ENCODE measurements at places on chromosomes 12 and 14.
A peak's percentile ranks its signal among the peaks of the same experiment; 100 is the strongest.

DNA sequence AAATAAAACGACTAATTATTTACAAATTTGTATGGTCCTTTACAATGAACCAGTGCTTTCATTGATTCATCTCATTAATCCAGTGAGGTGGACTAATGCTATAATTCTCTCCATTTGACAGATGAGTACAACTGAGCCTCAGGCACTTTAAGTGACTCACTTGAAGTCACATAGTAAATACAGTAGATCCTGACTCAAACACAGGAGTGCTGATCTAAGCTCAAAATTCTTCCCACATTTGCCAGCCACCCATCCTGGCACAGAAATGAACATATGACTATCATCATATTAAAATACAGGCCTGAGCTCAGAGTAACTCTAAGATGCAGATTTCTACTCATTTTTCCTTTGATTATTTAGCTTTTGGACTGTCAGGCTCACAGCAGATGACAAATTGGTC, 30.6 kb downstream of the SLC16A7 start:
- H3K36me3 ChIP-seq, result no peaks in the 10 kb centered on the region
- peak; percentile 40 for DNase-seq
- no peak overlapping the region for H3K27ac ChIP-seq

DNA sequence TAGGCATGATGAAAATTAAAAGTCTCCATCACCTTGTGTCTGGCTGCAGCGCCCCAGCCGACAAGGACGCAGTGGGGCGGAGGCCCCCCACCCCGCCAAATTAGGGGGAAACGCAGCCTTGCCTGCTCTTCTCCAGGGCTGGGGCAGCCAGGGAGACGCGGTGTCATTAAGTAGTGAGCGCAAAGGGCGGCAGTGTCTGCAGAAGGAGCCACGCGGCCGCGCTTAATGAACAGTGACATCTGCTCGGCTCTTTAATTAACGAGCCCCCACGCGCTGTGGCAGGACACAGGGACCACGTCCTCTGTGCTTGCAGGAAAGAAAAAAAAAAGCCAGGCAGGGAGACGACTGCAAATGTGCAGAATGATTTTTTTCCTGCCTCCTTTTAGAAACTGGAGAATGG, 93.4 kb upstream of the NCOR2 start:
- H3K36me3 ChIP-seq, result no peaks in the 10 kb centered on the region
- no peak for DNase-seq
- peaks cover 15% of the 10 kb centered on the region for H3K4me1 ChIP-seq
- H3K4me3 ChIP-seq, result no peak overlapping the region

DNA sequence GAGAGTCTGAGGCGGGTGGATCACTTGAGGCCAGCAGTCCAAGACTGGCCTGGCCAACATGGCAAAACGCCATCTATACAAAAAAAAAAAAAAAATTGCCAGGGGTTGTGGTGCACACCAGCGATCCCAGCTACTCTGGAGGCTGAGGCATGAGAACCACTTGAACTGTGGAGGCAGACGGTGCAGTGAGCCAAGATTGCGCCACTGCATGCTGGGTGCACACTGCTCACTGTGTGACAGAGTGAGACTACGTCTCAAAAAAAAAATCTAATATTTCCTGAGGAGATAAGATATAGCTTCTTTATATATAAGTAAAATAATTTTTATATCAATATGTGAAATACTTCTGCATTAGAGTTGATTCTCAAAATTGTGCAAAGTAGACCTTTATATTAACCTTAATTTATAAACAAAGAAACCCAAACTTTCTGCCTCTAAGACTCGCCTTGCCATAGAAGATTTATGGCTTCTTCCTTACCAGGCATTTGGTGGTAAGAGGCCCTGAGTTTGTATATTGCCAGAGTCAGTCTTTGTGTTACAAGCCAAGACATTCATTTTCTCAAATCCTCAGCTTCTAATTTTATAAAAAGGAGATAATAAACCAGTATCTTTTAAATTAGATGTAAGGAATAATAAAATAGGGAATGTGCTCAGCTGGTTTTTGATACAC, 1226.7 kb downstream of the FLRT2 start:
- H3K27ac ChIP-seq, result no peak overlapping the region
- H3K4me3 ChIP-seq, result no peak overlapping the region
- DNase-seq, result no peak
- no peaks in the 10 kb centered on the region for H3K27me3 ChIP-seq

DNA sequence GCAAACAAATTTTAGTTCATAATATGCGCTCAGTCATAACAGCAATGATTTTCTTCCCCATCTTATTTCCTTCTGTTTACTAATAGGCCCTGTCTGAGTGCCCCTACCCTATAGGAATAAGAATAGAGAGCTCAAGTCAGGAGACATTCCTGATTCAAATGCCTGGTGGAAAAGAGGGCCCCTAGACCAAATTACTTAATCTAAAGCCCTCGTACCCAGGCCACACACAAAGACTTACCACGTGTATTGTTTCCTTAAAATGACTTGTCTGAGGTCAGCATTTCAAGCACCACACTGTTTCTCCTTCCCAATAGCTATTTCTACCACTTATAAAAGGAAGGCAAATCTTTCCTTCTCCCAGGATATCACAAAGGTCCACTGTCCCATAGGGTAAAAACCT, 314.9 kb upstream of the TMTC1 start:
- peaks cover 4% of the 10 kb centered on the region for H3K27me3 ChIP-seq
- no peak for DNase-seq
- H3K4me3 ChIP-seq, result no peak overlapping the region
- H3K4me1 ChIP-seq, result no peaks in the 10 kb centered on the region

- DNase-seq, result no peak
- peaks cover 21% of the 10 kb centered on the region for H3K4me1 ChIP-seq
- H3K27me3 ChIP-seq, result no peaks in the 10 kb centered on the region
- no peak overlapping the region for H3K4me3 ChIP-seq
Measured at GRCh38 chr12:12445165-12445881, 88.4 kb downstream of the BORCS5 start.

DNA sequence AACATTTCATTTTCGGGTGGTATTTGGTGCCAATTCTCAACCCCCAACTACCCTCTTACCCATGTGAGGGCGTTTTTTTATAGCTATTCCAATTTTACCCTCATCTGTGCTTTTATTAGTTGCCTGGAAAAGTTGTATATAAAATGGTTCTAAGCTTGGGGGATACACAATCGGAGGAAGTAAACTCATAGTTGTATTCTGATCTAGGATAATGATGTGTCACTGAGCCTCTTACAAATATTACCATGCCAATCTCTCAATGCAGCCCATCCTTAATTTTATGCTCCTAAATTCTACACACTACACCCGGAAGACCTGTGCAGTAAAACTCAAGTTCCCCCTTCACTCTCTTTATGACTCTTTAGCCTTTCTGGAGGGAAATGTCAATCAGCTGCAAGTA, 1206.5 kb upstream of the FLRT2 start:
- DNase-seq, result no peak
- no peaks in the 10 kb centered on the region for H3K4me1 ChIP-seq
- H3K36me3 ChIP-seq, result no peaks in the 10 kb centered on the region
- H3K27me3 ChIP-seq, result no peaks in the 10 kb centered on the region
- H3K27ac ChIP-seq, result no peak overlapping the region

DNA sequence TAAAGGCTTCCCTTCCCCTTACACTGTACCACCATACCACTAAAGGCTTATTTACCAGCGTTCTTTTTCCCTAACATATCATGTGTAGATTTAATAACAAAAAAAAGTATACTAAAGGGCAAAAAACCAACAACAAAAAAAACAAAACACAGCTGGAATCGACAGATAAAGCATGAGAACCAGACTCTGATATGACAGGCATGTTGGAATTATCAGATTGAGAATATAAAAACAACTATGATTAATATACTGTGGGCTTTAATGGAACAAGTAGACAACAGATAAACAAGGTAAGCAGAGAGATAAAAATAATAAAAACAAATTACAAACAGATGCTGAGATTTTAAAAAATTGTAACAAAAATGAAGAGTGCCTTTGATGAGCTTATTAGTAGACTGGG, 754.1 kb upstream of the MDGA2 start:
- H3K4me3 ChIP-seq, result no peak overlapping the region
- H3K4me1 ChIP-seq, result no peaks in the 10 kb centered on the region
- no peak for DNase-seq
- H3K27ac ChIP-seq, result no peak overlapping the region

GRCh38 chr12:2299206-2299605, 246.4 kb downstream of the CACNA1C start:
- DNase-seq, result no peak
- H3K27me3 ChIP-seq, result no peaks in the 10 kb centered on the region
- no peak overlapping the region for H3K27ac ChIP-seq
- H3K36me3 ChIP-seq, result no peaks in the 10 kb centered on the region
- peaks cover 44% of the 10 kb centered on the region for H3K4me1 ChIP-seq

GRCh38 chr12:95995238-95996031, 709 bp downstream of the HAL start:
- no peak overlapping the region for H3K4me3 ChIP-seq
- no peaks in the 10 kb centered on the region for H3K4me1 ChIP-seq
- peaks cover 3% of the 10 kb centered on the region for H3K36me3 ChIP-seq
- DNase-seq, result no peak

DNA sequence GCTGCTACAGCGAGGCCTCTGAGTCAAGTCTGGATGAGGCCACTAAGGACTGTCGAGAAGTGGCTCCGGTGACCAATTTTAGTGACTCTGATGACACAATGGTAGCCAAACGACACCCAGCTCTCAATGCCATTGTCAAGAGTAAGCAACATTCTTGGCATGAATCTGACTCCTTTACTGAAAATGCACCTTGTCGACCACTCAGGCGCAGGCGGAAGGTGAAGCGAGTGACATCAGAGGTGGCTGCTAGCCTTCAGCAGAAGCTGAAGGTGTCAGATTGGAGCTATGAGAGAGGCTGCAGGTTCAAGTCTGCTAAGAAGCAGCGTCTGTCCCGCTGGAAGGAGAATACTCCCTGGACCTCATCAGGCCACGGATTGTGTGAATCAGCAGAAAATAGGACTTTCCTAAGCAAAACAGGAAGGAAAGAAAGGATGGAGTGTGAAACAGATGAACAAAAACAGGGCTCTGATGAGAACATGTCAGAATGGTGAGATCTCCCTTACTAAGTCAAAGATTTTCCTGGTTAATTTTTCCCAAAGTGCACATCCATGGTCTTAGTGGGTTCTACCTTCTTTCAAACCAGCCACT, 2.9 kb downstream of the GPATCH2L start:
- H3K4me3 ChIP-seq, result no peak overlapping the region
- H3K27ac ChIP-seq, result no peak overlapping the region
- H3K27me3 ChIP-seq, result no peaks in the 10 kb centered on the region
- H3K4me1 ChIP-seq, result peaks cover 8% of the 10 kb centered on the region
- H3K36me3 ChIP-seq, result peaks cover 23% of the 10 kb centered on the region

DNA sequence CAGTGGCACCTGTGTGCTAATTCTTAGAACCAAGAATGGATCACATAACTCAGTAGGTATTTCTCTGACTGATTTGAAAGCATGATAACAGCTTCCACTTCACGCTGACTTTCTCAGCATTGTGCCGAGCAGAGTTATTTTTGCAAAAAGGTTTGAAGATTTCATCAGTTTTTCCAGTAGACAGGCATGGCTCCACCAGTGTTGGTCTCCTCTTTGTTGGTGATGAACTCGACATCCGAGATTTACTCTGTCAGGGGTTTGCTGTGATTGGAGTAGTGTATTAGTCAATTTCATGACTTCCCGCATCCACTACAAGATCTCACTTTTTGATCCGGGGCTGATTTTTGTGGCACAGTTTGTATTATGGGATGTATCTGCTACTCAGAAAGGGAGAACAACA, 85.3 kb downstream of the PRKCH start:
- H3K36me3 ChIP-seq, result no peaks in the 10 kb centered on the region
- no peak overlapping the region for H3K27ac ChIP-seq

Data from IMR-90 (cell line).